Activated T-helper 2 cell treated with anti-CD3 and anti-CD28 coated beads, Interferon-gamma antibody, Interleukin-2, Interleukin-4, amounts not matched to agents 10 μg/mL and 5 μg/mL and 100 μg/mL, durations not matched to agents 14 hours and 24 hours and 36 hours (primary cell): ENCODE measurements at places on chromosomes 1 and 21. TPM values are rescaled to one million over a fixed set of nuclear protein-coding genes. Genes with fewer than 3 reads are reported as not detected.

The FNDC7 gene
- total RNA-seq, result 0.05 TPM in 1 of 2 replicates, not detected in the other

The CR1 gene
- not detected in 2 replicates for total RNA-seq

The AADACL3 gene
- not detected in 2 replicates for total RNA-seq

The PODN gene
- not detected in 2 replicates for total RNA-seq

The MRAP gene
- total RNA-seq, result not detected in 2 replicates

The NUP210L gene
- 0.05 and 0.07 TPM in 2 replicates for total RNA-seq

The KIRREL1 gene
- not detected in 2 replicates for total RNA-seq

The PLPPR4 gene
- not detected in 2 replicates for total RNA-seq

GRCh38 chr1:116483481-116484309 is 87.1 kb downstream of the CD58 start:
- peaks cover under 1% of the 10 kb centered on the region for H3K4me1 ChIP-seq
- no peak overlapping the region for H3K4me3 ChIP-seq
- H3K27ac ChIP-seq, result no peak overlapping the region

GRCh38 chr1:209545423-209545822 is 38.1 kb upstream of the CAMK1G start:
- no peaks in the 10 kb centered on the region for H3K36me3 ChIP-seq
- no peak overlapping the region for H3K27ac ChIP-seq
- peaks cover 7% of the 10 kb centered on the region for H3K4me1 ChIP-seq

DNA sequence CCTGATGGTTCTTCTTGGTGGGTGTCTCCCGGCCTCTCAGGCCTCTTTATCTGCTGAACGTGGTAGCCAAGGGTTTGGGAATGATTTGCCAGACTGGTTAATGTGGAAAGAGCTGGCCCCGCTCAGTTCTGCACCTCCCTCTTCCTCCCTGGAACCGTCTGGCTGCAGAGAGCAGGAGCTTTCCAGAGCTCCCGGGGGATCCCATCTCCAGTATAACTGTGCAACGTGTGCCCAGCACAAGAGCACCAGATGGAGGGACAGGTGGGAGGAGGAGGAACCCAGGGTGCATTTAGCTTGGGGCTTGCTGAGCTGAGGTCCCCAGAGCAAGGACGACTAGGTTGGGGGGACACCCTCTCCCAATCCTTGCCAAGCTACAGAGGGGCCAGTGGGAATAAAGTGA is 5.0 kb downstream of the TFF1 start:
- H3K27ac ChIP-seq, result no peak overlapping the region
- peaks cover 2% of the 10 kb centered on the region for H3K4me1 ChIP-seq
- H3K36me3 ChIP-seq, result no peaks in the 10 kb centered on the region
- H3K4me3 ChIP-seq, result no peak overlapping the region

- DNase-seq, result no peak
- H3K36me3 ChIP-seq, result no peaks in the 10 kb centered on the region
- no peak overlapping the region for H3K4me3 ChIP-seq
- peaks cover 4% of the 10 kb centered on the region for H3K4me1 ChIP-seq
Measured at GRCh38 chr1:87866416-87866815, 537.7 kb downstream of the LMO4 start.

- no peaks in the 10 kb centered on the region for H3K27me3 ChIP-seq
- H3K4me1 ChIP-seq, result no peaks in the 10 kb centered on the region
- H3K27ac ChIP-seq, result no peak overlapping the region
- H3K4me3 ChIP-seq, result no peak overlapping the region
- DNase-seq, result no peak
- H3K36me3 ChIP-seq, result no peaks in the 10 kb centered on the region
Measured at GRCh38 chr21:29499734-29500343, 201.1 kb downstream of the BACH1 start.

GRCh38 chr1:1132042-1132950 is 16.4 kb upstream of the C1orf159 start:
- H3K4me3 ChIP-seq, result no peak overlapping the region
- H3K27me3 ChIP-seq, result no peaks in the 10 kb centered on the region
- H3K27ac ChIP-seq, result no peak overlapping the region

GRCh38 chr1:7346600-7347570 is 424.2 kb upstream of the VAMP3 start:
- DNase-seq, result no peak
- H3K36me3 ChIP-seq, result no peaks in the 10 kb centered on the region
- no peaks in the 10 kb centered on the region for H3K4me1 ChIP-seq

DNA sequence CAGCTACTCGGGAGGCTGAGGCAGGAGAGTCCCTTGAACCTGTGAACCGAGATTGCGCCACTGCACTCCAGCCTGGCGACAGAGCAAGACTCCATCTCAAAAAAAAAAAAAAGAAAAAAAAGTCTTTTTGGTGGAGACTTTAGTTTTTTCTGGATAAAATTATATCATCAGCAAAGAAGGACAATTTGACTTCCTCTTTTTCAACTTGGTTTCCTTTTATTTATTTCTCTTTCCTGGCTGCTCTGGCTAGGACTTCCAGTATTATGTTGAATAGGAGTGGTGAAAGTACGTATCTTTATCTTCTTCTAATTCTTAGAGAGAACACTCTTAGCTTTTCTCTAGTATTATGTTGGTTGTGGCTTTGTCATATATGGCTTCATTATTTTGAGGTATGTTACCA is 130.8 kb downstream of the PCBP3 start:
- H3K4me1 ChIP-seq, result peaks cover 8% of the 10 kb centered on the region
- no peak overlapping the region for H3K27ac ChIP-seq
- peaks cover 3% of the 10 kb centered on the region for H3K36me3 ChIP-seq
- DNase-seq, result no peak
- H3K27me3 ChIP-seq, result peaks cover 2% of the 10 kb centered on the region

- H3K27me3 ChIP-seq, result no peaks in the 10 kb centered on the region
- no peak overlapping the region for H3K4me3 ChIP-seq
- H3K27ac ChIP-seq, result no peak overlapping the region
- peaks cover 5% of the 10 kb centered on the region for H3K36me3 ChIP-seq
- H3K4me1 ChIP-seq, result peaks cover 2% of the 10 kb centered on the region
Measured at GRCh38 chr1:33146003-33146402, 35.8 kb downstream of the TRIM62 start.

DNA sequence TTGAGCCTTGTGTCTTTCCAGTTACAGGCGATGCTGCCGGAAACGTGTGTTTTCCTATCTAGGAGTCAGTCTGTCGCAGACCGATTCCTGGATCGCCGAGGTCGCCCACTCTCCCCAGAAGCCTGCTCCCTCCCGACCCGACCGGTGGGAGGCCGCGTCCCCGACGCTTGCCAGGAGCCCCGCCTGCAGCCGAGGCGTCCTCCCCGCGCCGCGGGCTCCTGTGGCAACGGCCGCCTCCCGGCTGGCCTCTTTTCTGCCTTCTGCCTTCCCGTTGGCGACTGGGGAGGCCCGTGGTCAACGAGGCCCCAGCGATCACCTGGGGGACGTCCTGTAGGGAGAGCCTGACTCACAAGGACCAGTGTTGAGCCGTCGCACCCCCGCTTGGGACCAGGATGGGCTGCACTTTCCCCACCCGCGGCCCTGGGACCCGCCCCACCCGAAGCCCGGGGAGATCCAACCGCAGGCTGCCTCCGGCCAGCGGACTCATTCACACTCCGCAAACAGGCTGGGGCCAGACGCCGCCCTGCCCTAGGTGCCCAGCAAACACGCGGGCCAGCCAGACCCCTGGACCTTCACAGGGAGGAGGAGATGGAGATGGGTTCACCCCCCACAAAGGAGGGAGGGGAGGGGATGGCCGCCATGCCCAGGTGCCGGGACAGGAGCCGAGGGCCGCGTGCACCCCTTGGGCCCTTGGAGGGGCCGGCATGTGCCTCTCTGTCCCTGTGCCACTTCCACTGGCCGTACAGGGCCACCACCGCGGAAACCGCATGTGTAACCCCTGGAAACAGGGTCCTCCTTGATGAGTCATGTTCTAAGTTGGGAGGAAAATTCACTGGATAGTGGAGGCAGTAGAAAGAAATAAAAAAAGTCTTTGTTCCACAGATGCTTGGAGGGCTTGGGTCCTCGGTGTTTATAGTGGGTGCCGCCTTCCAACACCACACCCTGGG is 7.2 kb upstream of the COL6A1 start:
- DNase-seq, result no peak
- no peaks in the 10 kb centered on the region for H3K36me3 ChIP-seq
- H3K27me3 ChIP-seq, result peaks cover 23% of the 10 kb centered on the region
- no peak overlapping the region for H3K27ac ChIP-seq
- peaks cover 10% of the 10 kb centered on the region for H3K4me1 ChIP-seq
